ENCODE measurements at places on chromosomes 1 and 21.
A peak's percentile ranks its signal among the peaks of the same experiment; 100 is the strongest.

DNA sequence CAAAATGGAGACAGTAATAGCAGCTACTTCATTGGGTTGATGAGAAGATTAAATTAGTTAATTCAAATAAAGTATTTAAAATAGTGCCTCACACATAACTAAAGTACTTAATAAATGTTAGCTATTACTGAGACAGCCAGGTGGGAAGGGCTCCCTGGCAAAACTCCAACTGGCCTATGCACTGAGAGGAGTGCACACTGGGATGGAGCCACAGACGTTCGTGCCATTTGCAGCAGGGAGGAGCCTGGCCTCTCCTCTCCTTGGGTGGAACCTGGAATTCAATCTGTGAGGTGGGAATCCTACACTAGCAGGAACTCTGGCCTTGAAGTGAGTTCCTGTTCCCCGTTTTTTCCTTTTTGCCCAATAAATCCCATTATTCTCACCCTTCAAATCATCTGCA is 28.1 kb downstream of the SLC5A9 start:
- no peak for DNase-seq

DNA sequence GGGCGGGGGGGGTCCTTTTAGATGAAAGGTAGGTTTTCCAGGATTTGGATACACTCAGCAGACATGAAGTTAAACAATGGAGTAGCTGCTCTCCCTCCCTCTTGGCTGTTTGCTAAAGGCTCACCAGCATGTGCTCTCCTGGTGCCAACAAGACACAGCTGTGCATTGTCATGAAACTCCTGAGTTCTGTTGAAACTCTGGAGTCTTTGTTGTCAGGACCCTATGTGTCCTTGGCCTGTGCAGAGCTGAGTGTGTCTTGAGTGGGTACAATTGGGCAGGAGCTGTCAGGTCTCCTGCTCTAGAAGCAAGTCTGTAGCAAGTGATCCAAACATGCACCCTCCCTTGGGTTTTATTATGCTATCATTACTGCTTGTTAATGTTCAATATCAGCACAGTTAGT is 12.7 kb downstream of the TBX19 start:
- no peak for DNase-seq

GRCh38 chr1:201970334-201971159 is 11.9 kb upstream of the RNPEP start:
- no peak for DNase-seq

DNA sequence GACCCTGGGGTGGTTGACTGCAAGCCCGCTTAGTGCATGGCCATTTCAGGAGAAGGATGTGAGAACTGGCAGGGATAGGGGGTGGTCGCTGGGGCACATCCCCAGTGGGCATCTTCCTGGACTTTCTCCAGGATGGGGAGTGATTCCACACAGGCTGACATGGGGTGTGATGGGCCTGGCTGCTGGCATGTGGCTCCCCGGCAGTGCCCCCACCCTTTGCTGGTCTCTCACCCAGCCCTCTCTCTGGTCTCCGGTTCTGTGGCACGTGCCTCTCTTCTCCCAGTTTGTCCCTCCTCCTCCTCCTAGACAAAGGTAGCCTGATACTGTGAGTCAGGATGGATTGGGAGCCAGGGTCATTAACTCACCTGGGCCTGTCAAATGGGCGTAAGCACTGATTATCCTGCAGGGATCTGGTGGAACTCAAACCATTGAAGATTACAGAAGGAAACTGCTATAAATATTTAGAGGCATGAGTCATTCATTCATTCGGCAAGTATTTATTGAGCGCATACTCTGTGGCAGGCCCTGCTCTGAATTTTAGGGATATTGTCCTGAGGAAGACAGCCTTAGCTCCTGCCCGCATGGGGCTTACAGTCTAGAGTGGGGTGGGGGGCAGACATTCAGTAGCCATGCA is 23.6 kb upstream of the EPS8L3 start:
- no peak for DNase-seq

DNA sequence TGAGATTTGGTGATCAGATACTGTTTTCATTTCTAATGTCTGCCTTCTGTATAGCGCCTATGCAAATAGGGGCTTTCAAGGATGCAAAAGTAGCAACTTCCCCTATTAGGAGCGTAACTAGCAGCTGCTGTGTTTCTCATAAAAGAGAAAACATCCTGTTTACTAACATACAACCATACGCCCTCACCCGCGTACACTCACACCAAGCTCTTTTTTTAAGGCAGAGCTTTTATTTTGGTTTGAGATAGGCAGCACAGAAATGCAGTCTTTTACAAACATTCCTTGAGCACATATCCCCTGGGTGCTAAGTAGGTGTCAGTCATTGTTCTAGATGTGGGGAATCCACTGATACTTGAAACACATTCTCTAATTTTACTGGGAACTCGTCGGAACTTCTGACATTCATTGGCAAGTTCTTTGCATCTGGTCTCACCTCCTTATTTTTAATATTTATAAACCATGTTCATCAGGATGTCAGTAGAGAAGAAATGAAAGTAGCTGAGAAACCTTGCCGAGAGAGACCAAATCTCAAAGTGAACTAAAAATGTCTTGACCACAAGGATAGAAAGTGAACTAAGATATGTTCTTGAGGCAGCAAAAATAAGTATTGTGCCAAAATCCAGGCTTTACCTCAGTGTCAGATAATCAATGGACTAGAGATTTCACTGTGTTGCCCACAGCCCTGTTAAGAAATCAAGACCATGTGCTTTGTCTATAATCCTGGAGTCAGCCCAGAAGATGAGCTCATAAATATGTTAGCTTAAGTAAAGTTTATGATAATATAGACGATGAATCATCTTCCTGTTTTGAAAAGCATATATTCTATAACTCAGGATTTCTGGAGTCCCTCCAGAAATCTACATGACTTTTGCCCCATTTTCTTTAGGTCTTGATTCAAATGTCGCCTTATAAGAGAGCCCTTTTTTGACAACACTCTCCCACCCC is 350.9 kb downstream of the ST6GALNAC3 start:
- no peak for DNase-seq

DNA sequence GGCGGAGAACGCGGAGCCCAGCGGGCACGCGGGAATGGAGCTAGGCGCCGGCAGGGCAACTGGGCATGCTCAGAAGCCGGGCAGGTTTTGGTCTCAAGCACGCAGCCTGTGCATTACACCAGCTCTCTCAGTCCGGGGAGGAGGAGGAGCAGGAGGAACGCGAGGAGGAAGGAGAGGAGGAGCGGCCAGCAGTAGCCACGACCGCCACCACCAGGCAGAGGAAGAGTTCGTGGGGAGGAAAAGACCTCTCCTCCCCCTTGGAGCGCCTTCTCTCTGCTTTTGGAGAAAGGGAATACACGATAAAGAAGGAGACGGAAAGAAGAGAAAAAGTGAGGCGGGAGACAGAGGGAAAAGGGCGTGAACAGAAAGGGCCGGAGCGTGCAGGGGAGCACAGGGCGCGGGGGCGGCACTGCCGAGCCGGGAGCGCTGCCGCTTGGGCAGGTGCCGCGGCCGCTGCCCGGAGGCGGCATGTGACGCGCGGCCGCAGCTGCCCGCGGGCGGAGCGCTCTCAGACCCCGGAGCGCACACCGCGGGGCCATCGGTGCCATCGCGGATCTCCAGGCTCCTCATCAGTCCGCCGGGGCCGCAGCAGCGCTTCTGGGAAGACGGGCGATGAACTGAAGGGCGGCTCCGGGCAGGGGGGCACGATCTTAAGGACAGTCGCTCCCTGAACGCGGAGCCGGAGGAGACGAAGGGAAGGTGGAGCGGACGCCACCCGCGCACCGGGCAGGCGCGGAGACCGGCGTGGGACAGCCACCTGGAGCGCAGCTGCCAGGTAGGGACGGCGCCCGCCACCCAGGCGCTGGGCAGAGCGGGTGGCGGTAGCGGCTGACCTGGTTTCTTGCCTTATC is at the start of gene CHRM3:
TSS of gene CHRM3 (plus strand) at position 116 of the 851 bp plus-strand sequence. CDS start 520,884 bp downstream, outside the sequence.
- DNase-seq = peak; percentile 57

- no peak for DNase-seq
Observed at GRCh38 chr1:100799954-100800612, 80.5 kb downstream of the VCAM1 start.

DNA sequence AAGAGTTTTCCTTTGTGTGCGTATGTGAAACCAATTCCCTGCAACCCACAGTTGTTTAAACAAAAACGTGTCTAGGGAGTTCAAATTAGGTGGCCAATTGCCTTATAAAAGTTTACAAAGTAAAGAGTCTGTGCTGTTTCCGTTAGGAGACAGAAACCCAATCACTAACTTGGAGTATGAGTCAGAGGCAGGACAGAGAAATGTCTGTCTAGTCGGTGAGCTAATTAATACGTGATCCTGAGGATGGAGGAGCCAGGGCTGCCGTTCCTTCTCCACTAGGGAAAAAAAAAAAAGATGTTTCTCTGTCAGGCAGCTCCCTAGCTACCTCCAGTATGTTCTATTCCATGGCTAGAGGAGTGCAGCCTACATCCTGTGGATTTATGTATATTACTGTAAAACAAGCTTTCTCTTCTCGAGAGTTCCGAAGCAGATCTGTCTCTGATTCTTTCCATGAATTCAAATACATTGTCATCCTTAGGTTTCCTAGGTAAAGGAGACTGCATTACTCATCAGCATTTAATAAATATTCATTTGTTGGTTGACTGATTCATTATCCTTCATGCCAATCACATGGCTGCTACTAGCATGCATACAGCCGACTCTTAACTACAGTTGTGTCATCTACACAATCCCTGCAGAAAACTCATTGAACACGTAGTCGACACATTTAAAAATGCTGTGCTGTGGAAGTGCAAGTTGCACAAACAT is 430.6 kb downstream of the KIF26B start:
- peak; percentile 48 for DNase-seq

- no peak for DNase-seq
Observed at GRCh38 chr1:114330451-114330983, 176.8 kb upstream of the SYT6 start.

DNA sequence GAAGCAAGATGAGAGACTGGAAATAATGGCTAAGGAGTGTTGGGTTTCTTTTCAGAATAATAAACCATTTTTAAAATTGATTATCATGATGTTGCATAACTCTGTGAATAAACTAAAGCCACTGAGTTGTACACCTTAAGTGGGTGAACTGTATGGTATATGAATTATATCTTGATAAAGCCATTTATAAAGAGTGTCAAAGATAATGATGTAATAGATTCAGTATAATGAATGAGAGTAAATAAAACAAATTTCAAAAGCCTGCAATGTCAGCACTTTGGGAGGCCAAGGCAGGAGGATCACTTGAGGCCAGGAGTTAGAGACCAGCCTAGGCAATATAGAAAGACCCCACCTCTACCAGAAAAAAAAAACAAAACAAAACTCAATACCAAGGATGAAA is 16.3 kb downstream of the NSL1 start:
- no peak for DNase-seq

DNA sequence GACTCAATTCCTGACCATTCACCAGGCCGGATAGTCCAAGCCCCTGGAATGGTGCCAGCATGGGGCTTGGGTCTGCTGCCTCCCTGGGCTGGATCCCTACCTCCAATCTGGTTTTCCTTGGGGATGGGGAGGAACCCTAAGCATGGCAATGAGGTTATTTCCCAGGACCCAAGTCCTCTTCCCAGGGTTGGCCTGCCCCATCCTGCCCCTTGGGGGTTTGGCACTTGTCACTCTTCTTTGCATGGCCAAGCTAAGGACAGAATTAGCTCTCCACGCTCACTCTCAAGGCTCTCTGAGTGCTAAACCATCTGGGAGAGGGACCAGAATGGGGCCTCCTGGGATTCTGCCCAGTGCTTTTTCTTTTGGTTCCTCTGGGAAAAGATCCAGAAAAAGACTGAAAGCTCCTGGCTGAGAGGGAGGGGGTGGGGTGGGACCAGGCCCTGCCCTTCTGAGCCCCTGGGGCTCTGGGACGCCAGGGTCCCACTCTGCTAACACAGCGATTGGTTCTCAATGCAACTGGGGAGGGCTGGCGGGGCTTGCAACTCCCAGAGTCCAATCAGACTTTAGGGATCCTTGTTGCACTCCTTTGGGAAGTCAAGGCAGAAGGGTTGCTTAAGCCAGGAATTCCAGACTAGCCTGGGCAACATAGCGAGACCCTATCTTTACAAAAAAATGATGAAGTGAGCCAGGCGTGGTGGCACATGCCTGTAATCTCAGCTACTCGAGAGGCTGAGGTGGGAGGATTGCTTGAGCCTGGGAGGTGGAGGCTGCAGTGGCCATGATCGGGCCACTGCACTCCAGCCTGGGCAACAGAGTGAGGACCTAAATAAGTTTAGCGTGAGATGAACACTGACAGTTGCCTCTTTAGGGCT is 52.7 kb downstream of the DHRS3 start:
- no peak for DNase-seq

DNA sequence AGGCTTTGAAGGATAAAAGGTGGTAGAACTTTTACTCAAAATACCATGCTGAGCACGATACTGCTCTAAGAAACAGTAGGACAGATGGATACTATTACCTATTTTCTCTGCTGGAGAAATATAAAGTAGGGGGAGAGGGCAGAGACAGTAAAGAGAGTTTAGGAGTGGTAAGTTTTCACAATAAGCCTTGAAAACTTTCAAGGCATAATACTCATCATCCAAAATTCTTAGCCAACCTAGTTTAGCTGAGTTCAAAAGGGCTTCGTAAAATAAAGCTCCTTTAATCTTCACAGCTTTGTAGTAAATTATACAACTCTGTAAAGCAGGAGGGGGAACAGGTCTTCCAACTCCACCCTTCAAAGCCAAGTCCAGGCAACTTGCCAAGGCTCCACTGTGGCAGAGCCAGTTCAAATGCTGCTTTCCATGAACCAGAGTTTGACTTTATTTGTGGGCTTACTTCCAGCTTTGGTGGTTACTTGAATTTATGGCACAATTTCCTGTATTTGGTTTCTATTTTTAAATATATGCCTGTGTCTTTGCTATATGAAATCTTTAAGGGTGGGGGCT is 15.5 kb downstream of the TEX38 start:
- DNase-seq = no peak

DNA sequence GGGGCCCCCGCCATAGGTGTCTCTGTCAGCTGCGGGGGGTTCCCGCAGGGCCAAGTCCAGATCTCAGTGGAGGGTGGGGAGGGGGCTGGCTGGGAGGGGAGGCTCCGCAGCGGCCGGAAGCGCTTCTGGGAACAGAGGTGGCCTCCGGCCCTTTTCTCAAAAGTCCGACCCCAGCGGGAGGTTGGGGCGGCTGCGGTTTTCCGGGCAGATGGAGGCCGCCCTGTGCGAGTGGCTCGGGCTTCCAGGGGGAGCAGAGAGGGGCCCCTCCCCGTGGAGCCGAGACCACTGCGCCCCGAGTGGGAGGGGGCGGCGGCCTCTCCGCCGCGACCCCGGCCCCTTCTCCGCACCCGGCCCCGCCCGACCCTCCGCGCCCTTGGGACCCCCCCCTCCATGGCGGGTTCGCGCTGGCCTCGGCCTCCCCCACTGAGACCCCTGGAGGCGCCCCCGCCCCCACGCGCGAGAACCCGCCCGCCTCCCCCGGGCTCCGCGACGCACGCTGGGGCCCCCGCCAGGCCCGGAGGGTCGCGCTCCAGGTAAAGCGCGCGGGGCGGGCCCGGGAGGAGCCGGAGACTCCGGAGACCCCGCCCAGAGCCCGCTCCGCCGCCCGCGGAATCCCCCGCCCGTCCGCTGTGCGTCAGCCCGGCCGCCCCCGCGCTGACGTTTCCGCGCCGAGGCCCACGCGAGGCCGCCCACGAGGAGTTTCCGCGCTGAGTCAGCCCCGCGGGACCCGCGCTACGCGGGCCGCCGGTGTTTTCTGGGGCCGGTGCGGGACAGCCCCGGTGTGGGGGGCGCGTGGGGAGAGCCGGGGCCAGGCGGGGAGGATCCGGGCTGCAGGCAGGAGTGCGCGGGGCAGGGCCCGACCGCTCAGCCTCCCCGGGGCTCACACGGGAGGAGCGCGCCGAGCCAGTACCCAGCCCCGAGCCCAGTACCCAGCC is 5.2 kb downstream of the TNFRSF18 start:
- peak; percentile 36 for DNase-seq

- DNase-seq = no peak
Observed at GRCh38 chr1:101918277-101918676, 78.4 kb downstream of the OLFM3 start.
